ENCODE measurements at places on chromosomes 7 and 10. TPM values are rescaled to one million over a fixed set of nuclear protein-coding genes. Genes with fewer than 3 reads are reported as not detected.

The GIMAP5 gene
- polyA plus RNA-seq: 17.3 TPM

- no peak for DNase-seq
These were observed 57.5 kb upstream of the ARL4A start for GRCh38 chr7:12629816-12630512.

GRCh38 chr10:67100951-67101350 is 175.1 kb downstream of the LRRTM3 start:
- DNase-seq: no peak

The IFIT1B gene
- not detected for polyA plus RNA-seq

DNA sequence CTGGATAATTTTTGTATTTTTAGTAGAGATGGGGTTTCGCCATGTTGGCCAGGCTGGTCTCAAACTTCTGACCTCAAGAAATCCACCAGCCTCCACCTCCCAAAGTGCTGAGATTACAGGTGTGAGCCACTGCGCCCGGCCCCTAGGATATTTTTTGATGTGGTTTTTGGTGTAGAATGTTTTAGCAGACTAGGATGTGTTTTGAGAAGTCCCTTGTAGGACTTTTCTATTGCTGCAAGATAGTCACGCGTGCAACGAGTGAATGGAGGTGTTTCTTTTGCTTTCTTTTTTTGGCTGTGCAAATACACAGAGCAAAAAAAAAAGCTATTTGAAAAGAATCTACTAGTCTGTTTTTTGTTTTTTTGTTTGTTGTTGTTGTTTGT is 29.8 kb upstream of the KLF6 start:
- no peak for DNase-seq

- DNase-seq: no peak
These were observed 144.9 kb upstream of the MTPN start for GRCh38 chr7:136122026-136122425.
